ENCODE measurements at places on chromosomes 4 and X. TPM values are rescaled to one million over a fixed set of nuclear protein-coding genes. Genes with fewer than 3 reads are reported as not detected.

NPFFR2 gene
- polyA plus RNA-seq = not detected

GRCh38 chr4:48137846-48138245 is 3.8 kb upstream of the TXK start:
- no peak for DNase-seq

DNA sequence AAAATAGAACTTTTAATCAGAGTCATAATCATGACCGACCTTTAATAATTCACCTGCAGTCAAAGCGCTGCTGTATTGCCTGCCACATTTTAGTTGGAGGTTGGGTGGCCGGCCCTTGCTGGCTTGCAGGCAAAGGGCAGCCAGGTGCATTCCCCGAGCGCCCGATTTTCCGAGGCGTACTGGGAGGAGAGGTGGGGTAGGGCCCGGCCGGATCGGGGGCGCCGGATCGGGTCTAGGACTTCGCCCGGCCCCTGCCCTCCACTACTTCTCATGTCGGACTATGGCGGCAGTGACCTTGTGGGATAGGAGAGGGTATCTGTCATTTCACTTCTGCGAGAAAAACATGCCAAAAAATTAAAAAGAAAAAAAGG is 2.5 kb upstream of the RS1 start:
- peak; percentile 35 for DNase-seq

- no peak for DNase-seq
These were observed 32.0 kb downstream of the F8 start for GRCh38 chrX:154990496-154990895.

GRCh38 chr4:6277935-6278800 is 8.5 kb downstream of the WFS1 start:
- no peak for DNase-seq

GRCh38 chr4:76984127-76984526 is 34.6 kb downstream of the SEPTIN11 start:
- no peak for DNase-seq

GRCh38 chrX:15882704-15883539 is 28.3 kb upstream of the AP1S2 start:
- DNase-seq = no peak

TMEM47 gene
- 10.1 TPM for polyA plus RNA-seq

DNA sequence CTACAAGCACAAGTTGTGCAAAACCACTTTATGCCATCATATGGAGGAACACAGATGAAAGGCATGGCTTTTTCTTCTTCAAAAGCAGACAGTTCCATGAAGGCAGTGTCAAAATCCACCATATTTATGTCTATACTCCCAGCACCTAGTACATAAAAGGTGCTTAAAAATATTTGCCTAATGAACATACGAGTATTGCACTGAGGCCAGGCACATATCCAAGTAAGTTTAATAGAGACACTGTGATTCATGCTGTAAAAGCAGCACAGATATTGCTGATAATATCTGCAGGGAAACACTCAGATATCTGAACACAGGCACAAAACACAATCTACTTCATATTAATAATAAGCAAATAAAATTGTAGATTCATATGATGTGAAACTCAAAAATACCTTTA is 48.1 kb upstream of the CXCL8 start:
- no peak for DNase-seq

GRCh38 chr4:111632641-111633151 is 512.6 kb upstream of the FAM241A start:
- DNase-seq = no peak

GRCh38 chr4:97500423-97500822 is 642.9 kb downstream of the STPG2 start:
- DNase-seq = no peak

RBMXL3 gene
- not detected for polyA plus RNA-seq

- no peak for DNase-seq
These were observed 24.4 kb downstream of the GAB1 start for GRCh38 chr4:143360838-143361625.

GRCh38 chr4:47747211-47747610 is 90.7 kb downstream of the CORIN start:
- no peak for DNase-seq

- DNase-seq = no peak
These were observed 6.7 kb upstream of the USP11 start for GRCh38 chrX:47226071-47226470.

- no peak for DNase-seq
These were observed 112.9 kb upstream of the ACSL4 start for GRCh38 chrX:109845996-109846395.

DNA sequence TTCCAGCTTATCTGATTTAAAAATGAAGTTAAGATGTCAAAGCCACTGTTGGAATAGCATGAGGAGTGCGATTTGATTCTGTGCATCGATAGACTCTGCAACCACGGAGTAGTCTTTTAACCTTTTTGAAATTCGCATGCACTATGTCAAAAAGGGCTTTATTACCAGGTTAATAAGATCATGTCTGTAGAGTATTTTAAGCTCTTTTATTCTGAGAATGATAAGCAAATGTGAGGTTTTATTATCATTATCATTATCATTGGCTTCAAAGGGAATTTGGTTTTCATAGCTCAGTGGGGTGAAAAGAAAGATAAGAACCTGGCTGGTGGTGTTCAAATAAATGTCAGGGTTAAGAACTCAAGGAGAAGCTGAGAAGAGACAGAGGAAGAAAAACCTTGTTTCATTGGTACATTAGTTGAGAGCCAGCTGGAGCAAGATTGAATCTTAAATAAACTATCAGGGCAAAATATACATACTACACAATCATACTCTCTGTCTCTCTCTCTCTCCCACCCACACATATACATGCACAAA is 102.6 kb downstream of the MMRN1 start:
- no peak for DNase-seq

- no peak for DNase-seq
These were observed 19.2 kb downstream of the SUPT20HL2 start for GRCh38 chrX:24294619-24295018.

GRCh38 chr4:76301068-76301774 is 5.3 kb upstream of the STBD1 start:
- DNase-seq = no peak

DNA sequence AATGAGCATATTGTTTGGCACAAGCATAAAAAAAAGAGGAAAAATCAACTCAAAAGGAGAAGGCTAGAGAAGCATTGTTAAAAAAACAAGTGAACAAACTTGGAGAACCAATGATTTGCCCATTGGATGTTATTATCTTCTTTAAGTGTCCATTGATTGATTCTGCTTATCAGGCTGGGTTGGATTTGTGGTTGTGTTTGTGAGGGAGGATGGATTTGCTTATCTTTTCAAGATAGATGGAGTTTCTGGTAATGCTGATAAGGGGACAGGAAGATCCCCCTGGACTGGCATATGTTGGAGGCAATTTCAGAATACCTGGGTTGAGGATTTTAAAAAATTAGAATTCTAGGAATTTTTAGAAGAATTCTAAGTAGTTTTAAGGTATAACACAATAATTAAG is 41.8 kb upstream of the TMEM192 start:
- DNase-seq = no peak

DNA sequence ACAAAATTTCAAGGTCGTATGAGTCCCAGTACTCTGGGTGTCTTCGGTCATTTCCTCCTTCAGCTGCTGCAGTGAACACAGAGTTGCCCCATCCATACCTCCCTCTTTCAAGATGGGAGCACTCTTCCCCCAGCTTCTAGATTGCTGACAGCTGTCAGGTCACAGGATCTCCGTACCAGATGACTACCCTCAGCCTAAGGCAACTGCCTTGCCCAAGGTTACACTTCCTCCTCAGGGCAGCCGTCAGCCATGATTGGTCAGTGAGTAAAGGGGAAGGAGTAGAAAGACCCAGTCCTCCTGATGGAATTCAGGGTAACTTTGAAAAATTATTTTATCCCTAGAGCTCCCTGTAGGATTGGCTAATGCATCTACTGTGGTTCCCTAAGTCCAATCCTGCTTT is 81.6 kb downstream of the NAF1 start:
- no peak for DNase-seq

DNA sequence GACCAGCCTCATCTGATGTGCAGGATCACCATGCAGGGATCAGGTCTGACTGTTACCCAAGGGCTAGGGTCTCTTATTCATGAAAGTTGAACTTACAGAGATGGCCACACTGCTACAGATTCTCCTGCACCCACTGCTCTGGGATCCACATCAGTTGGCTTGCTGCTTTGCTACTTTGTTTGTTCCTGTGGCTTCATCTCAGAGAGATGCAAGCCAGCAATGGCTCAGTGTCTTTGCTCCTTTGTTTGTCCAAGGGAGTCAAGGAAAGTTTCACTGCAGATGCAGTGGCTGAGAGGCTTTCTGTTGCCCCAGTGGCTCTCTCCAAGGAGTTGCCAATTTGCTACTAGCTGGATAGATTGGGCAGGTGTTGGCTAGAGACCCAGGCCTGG is 70.3 kb upstream of the UGT2B7 start:
- no peak for DNase-seq

PNMA5 gene
- not detected for polyA plus RNA-seq

- no peak for DNase-seq
These were observed 1.0 kb upstream of the TRIML1 start for GRCh38 chr4:188138227-188138626.

DNA sequence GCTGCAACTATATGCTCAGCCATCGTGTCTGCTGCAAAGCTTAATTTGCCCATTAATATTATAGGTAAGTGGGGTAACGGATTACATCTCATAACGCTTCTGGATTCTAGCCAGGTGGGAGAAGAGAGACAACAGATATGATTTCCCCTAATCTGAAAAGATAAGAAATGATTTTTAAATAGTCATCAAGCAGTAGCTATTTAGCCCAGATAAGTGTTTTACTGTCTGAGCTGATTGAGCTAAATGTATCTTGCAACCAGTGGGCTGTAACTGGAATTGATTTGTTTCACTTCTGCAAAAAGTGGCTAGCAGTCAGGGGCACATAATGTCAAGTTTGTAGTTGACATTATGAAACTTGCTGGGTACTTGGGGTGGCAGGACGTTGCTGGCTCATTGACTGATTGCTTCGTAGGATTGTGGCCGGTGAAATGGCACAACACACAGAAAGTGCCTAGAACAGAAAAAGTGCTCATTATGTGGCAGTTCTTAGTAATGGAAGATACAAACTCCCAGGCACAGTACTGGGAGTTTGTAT is 18.5 kb downstream of the LAP3 start:
- no peak for DNase-seq

RGN gene
- 10.5 TPM for polyA plus RNA-seq

DNA sequence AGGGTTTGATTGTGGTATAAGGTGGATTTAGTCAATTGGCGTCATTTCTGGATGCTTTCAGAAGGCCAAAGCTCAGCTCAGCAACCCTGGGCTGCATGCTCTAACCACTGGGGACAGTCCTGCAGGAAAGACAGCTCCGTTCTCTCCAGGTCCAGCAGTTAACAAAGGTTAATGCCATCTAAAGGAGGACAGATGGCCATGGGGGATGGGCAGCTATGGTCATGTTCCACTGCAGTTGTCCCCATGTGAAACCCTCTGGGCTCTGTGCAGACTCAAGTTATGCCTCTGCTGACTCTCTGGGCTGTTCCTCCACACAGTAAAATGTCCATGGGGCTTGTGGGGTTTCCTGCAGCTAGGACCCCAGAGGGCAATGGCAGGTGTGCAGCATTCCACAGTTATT is 562.1 kb upstream of the ADGRL3 start:
- no peak for DNase-seq

DNA sequence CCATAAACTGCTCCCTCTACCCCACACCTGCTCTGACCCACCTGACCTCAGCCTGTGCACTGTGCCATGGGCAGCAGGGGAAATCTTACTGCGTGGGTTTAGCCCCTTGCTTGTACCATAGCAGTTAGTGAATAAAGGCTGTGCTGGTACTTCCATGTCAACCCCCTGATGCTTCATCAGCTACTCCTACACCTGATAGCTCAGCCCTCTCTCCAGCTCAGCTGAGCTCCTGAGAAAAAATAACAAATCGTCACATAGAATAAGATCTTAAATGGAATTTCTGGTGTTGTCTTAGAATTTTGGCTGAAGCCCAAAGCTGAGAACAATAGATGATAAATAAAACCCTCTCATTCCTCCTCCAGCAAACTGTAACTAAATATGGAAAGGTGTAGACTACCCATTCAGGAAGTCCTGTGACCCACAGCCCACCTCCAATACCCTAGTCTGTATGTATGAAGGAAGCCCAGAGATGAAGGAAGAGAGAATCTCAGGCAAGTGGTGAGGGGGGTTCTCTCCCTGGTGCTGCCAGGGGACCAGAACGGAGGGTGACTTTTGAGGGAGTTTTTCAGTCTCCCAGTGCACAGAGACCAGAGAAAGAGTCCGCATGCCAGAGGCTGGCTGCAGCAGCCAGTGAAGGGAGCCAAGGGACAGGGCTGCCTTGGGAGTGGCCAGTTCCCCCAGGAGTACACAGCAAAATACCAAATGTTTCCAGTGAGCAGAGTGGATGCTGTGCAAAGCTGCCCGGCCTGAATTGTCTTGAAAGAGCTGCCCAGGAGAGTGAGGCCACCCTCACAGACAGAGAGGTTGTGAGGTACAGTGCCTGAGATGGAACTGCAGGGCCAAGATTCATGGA is 227.3 kb downstream of the QDPR start:
- peak; percentile 20 for DNase-seq

All from heart right ventricle (tissue), 16 donors.